ENCODE measurements at places on chromosomes 3 and 15.

GRCh38 chr3:134389865-134390264 is 15.6 kb upstream of the AMOTL2 start:
- no peak for DNase-seq

GRCh38 chr3:101009386-101009785 is 16.2 kb upstream of the ABI3BP start:
- no peak for DNase-seq

DNA sequence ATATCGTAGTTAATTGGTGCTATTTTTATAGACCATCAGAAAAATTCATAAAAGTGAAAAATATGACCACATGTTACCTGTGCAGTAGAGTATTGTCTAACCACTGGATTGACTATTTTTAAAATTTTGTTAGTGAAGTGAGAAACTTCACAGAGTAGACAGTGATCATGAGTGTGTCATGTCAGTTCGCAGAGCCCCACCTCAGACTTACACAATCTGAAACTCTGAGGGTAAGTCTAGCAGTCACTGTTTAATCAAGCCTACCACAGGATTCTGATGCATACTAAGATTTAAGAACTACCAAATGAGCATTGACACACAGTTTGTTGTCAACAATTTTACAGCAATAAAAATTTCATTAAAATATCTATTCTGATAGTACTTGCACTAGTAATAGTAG is 552.9 kb upstream of the SUCLG2 start:
- DNase-seq = no peak

- DNase-seq = no peak
Observed at GRCh38 chr3:197820550-197821335, 29.7 kb downstream of the LRCH3 start.

DNA sequence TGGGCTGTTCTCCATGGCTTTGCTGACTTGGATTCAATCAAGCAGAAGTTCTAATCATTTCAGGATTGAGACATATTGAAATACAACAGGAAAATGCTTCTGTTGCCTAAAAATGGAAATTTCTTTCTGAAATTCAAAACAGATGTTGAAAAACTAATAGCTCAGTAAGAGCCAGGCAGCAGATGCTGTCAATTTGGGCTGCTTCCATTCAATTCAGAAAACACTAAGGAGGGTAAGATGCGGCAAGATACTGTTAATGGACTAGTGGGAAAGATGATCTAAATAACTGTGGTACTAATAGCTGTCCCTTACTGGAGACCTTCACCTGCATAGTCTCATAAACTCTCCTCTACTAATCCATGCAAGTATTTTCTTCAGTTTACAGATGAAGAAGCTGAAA is 53.5 kb downstream of the DGKG start:
- no peak for DNase-seq

- no peak for DNase-seq
Observed at GRCh38 chr3:112629425-112629824, 11.5 kb downstream of the CCDC80 start.

DNA sequence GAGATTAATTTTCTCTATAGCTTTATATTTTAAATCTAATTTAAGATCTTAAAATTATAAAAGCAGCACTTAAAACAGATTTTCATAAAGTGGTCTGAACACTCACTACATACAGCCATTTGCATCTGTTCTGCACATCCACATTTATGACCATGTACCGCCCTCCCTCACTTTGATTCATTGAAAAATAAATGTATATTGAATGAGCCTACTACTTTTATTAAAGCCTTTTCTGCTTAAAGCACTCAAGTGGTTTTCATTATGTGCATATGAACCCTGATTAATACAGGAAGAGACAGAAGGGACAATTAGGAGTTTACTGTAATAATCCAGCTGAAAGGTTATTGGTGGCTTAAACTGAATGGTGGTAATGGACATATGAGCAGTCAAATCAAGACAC is 129.4 kb downstream of the DLG1 start:
- DNase-seq = no peak

GRCh38 chr3:12553921-12554391 is 2.9 kb upstream of the MKRN2 start:
- no peak for DNase-seq
